ENCODE measurements at places on chromosomes 12 and 14.

DNA sequence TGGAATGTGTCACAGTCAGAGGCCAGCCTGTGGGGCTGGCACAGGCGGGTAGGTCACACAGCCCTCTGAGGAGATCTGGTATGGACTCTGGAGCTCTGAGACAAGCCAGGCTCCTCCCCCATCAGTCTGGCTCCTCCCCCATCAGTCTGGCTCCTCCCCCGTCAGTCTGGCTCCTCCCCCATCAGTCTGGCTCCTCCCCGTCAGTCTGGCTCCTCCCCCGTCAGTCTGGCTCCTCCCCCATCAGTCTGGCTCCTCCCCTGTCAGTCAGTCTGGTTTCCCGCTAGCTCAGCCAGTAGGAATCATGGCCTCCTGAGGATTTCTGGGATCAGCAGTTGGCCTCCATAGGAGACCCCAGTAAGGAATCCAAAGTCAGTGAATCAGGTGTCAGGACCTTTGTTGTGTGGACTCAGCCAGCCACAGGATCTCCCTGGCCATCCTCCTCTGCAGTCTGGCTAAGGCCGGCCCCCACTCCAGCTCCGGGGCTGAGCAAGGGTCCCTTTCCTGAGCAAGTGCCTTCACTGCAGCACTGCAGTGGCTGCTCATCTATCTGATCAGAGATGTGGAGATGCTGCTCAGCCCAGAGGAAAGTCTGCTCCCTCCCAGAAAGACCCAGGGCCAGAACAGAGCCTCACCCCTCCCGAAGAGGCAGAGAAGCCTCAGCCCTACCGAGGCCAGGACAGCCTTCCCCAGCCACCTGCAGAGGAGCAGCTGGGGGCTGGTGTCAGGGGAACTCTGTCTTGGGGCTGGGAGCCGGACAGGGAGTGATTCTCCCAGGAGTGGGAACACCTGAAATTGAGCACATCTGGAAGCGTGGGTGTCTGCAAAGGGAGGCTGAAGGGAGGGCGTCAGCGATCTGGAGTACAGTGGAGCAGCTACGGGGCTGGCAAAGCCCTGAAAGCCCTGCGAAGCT, 35.7 kb downstream of the IQSEC3 start:
- DNase-seq = no peak

DNA sequence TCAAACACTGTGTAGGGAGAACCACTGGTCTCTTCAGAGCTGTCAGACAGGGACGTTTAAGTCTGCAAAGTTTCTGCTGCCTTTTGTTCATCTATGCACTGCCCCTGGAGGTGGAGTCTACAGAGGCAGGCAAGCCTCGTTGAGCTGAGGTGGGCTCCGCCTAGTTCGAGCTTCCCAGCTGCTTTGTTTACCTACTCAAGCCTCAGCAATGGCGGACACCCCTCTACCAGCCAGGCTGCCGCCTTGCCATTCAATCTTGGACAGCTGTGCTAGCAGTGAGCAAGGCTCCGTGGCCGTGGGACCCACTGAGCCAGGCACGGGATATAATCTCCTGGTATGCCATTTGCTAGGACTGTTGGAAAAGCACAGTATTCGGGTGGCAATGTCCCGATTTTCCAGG, 24.6 kb upstream of the YBX3 start:
- no peak for DNase-seq

DNA sequence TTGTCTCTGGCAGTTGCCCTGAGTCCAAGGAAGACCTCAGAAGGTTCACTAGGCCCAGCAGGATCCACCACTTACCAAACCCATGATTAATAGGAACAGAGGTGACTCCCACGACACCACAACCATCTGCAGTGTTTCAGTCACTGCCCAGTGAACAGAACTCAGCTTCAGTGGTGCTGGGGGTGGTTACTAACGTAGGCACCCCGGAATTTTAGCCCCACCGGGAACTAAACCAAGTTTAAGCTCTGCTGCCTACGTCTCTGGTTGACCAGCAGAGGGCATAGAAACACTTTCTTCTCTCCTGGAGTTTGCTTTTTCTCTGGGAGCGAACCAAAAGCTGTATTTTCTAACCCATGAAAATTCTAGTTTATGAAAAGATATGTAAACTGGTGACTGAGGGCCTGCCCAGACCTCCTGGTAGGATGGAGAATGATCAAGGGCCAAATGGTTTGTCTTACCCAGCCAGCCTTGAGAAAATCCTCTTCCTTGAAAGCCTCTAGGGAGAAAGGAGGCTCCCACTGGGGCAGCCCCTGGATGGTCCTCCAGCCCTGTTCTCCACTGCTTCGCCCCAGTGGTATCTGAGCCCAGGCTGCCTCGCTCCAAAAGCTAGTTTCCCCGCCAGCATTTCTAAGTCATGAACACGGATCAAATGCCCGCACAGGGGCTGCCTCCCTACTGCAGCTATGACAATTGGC, 379.8 kb downstream of the DPF3 start:
- DNase-seq = no peak

DNA sequence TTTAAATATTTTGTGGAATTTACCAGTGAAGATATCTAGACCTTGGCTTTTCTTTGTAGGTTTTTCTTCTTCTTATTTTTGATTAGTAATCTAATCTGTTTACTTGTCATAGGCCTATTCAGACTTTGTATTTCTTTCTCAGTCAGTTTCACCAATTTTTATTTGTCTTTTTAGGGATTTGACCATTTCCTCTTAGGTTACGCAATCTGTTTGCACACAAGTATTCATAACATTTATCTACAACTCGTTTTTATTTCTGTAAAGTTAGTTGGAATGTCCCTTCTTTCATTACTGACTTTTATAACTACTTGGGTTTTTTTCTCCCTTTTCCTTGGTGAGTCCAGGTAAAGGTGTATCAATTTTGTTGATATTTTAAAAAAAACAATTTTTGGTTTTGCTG, 545.7 kb downstream of the AACS start:
- no peak for DNase-seq

DNA sequence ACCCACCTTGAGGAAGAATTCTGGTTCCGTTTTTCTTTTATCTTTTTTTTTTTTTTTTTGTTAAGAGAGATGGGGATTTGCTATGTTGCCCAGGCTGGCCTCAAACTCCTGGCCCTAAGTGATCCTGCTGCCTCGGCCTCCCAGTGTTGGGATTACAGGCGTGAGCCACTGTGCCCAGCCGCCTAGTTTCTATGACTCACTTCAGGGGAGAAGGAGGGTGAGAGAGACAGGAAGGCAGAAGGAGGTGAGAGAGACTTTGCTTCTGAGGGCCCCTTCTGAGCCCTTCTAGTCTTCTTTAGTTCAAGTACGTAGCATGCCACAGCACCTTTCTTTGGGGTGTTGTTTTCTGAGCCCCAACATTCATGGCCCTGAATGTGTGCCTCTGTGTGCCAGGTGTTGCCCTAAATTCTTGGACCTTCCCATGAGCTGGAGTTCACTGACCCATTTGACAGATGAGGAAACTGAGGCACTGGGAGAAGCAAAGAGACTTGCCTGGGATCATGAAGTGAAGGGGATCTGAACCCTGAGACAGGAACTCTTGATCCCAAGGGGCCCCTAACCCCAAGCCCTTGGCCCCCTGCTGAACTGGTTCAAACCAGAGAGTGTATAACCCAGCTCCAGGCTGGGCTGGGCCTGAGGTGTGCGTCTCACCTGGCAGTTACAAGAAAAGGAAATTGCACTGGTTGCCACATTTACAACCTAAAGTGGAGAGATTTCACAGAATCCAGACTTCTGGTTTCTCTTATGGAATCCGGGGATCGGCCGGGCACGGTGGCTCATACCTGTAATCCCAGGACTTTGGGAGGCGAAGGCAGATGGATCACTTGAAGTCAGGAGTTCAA, 20.8 kb downstream of the SH2B3 start:
- no peak for DNase-seq

GRCh38 chr12:79275631-79276030, 411.1 kb downstream of the SYT1 start:
- DNase-seq = peak; percentile 68

DNA sequence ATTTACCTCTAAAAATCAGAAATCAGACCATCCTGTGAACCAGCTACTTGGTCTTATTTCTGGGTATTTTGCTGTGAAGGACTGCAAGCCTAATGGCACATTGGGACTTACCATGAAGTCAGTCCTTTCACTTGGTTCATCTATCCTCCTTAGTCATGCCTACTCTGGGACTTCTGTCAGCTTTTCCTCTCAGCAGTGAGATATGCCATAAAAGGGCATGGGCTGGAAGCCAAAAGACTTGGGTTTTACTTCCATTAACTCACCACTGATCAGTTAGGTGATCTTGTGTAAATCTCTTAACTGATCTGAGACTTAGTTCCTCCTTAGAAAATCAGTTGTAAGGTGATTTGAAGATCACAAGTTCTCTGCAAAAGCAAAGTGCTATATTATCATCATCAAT, 116.5 kb downstream of the PAH start:
- no peak for DNase-seq

GRCh38 chr12:2035431-2036055, 17.2 kb upstream of the CACNA1C start:
- no peak for DNase-seq

DNA sequence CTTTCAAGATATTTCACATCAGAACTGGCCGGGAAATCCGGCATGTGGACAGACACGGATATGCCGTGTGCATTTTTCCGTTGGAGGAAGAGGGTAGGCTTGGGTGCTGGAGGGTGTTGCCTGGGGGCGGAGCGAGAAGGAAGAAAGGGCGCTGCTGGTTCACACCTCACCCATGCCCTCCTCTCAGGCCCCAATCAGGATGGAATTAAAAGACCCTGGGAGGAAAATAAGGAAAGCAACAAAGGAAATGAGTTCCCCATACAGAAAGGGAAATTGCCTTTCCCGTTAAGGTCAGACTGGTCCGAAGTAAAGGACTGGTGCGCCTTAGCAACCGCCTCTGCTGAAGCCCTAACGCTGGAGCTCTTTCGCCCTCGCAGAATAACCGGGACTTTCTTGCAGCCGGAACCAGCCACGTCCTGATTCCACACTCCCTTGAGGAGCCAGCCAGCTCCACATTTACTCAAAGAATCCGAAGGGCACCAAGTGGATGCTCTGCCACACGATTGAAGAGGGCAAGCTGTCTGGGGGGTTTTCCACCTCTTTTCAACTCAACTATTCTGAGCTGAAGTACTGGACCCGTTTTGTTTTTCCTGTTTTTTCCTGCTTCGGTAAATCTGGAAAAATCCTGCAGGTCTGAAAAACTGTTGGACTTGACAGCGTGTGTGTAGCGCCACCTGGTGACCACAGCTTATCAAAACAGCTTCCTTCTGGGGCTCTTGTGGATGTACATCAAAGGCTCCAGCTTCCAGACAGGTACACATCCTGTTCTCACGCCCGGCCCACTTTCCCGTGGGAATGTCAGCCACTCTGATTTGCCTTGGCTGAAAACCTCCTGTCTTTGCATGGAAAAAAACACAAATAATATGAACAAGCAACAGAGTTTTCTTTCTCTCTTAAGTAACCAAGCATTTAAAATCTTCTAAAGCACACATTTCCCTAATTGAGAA, 37.6 kb upstream of the BCL2L14 start:
- peak; percentile 61 for DNase-seq

GRCh38 chr14:52951681-52952554, 1.1 kb upstream of the FERMT2 start:
- DNase-seq = peak; percentile 60

DNA sequence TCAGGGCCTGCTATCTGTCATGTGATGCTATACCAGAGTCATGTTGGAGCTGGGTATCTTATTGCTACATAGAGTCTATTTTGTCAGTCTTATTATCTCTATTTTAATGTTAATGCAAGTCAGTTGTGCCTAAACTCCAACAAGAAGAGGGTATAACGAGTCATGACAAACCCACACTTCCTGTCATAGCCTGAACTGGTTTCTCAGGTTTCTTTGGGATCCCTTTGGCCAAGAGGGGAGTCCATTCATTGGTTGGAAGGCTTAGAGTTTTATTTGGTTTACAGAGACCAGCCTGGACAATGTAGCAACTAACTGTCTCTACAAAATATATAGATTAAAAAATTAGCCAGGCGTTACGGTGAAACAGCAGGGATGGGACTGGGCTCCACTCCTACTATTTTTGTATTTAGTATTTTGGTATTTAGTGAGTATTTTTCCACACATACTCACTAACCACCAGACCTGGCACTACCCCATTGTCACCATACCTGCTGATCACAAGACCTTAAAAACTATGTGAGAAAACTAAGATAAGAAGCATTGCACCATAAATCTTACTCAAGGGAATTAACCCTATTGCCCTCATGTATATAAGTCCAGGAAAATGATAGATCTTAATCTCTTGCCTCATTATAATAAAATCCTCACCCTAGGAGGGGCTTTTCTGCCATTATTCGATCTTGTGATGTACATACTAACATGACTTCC, 387.5 kb downstream of the IPO8 start:
- no peak for DNase-seq

- DNase-seq = no peak
Observed at GRCh38 chr12:74286254-74286653, 251.4 kb upstream of the ATXN7L3B start.

GRCh38 chr12:59041241-59042121, 121.2 kb upstream of the LRIG3 start:
- DNase-seq = peak; percentile 59

GRCh38 chr14:29465095-29465494, 462.6 kb downstream of the PRKD1 start:
- no peak for DNase-seq

GRCh38 chr12:128259556-128260070, 7.4 kb upstream of the TMEM132C start:
- no peak for DNase-seq

GRCh38 chr12:83265808-83266207, 579.1 kb downstream of the TMTC2 start:
- DNase-seq = no peak

GRCh38 chr14:60643463-60644314, 5.6 kb downstream of the SIX1 start:
- DNase-seq = no peak

DNA sequence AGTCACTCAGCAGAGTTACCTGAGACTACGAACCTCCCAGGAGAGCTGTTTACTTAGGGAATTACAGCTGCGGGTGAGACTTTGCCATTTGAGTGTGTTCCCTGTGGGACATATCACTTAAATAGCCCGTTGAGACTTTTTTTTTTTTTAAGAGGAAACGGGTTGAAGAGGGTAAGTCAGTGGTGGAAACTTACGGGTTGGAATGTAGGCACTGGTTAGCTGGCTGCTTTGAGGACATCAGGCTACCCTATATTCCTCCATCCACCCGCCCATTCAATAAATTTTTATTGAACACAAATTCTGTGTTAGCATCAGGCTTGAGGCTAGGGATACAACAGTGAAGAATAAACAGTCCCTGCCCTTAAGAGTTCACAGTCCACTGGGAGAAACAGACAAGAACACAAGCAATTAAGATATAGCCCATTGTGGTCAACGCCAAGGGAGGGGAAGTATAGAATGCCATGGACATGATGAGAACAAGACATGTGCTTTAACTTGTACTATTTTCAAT, 88.1 kb upstream of the CPSF6 start:
- peak; percentile 86 for DNase-seq

DNA sequence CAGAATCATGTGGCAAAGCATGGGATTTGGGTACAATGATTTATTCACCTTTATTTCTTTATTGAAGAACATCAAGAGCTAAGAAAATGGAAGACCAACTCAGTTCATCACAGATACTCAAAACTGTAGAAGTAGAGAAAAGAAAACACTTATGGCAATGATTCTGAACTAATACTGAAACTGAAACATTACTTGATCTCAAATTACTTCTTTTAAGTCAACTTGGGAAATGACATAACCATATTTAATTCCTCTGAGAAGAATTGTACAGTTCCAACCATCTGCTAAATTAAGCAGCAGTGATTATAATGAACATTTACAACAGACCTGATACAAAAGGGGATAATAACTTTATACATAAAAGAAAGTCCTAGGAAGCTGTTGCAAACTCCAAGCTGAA, 466.5 kb downstream of the TMTC2 start:
- DNase-seq = no peak
